ENCODE measurements at places on chromosomes 7 and 10.

GRCh38 chr10:44674536-44675386 is 236.4 kb upstream of the TMEM72 start:
- no peak for DNase-seq

GRCh38 chr10:76918106-76918505 is 719.5 kb downstream of the KCNMA1 start:
- no peak for DNase-seq

GRCh38 chr10:18100669-18101068 is 39.6 kb upstream of the CACNB2 start:
- no peak for DNase-seq

GRCh38 chr10:118569241-118569881 is 26.1 kb downstream of the PRLHR start:
- no peak for DNase-seq

DNA sequence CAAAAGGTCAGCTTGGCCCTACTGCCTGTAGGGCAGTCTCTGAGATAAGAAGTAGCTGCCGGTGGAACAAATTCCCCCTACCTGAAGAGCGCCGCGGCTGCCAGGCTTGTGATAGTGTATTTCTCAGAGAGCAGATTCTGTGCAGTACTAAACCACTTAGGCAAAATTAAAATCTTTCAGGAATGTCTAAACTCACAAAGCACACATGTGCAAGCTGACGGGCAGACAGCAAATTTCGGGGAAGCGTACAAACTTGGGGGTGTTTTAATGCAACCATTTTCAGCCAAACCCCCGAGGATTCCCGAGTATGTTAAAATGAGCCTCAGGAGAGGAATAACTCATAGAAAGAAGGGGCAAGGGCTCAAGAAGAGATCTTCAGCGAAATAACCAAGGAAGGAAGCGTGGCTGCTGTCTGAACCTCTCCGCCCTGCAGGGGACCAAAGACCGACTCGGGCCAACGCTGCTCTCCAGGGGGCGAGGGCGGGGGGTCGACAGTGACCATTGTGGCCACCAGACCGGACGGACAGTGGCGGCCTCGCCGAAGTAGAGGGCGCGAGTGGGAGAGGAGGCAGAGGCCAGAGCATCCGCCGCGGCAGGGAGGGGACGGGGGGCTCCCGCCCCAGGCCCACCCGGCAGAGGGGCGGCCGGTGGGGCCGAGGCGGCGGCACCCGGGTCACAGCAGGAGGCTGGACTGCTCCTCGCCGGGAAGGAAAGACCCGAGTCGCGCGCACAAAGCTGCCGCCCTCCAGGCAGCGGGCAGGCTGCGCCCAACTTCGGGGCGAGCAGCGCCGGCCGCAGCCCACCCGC is 819 bp downstream of the HYCC1 start:
- DNase-seq = no peak

GRCh38 chr10:88472540-88472939 is 110.6 kb downstream of the RNLS start:
- DNase-seq = no peak

DNA sequence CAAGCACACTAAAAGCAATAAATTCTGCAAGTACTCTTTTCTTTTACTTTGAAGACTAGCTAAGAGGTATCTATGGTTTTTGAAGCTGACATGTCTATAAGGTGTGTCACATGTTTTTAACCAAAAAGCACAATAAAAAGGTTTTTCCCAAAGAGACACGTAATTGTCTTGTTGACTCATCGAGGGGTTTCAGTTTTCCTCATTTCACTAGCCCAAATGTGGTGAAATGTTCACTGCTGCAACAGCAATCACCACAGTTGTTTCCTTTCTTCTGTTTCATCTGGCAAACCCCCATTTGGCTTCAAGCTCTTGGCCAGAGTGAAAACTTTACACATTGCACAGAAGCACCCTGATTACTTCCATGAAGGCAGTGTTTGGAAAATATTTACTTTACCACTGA is 3.8 kb upstream of the HOXA4 start:
- DNase-seq = no peak

GRCh38 chr7:22565315-22565811 is 65.4 kb upstream of the STEAP1B start:
- DNase-seq = no peak

- DNase-seq = no peak
These were observed 97.3 kb downstream of the CCDC71L start for GRCh38 chr7:106563466-106564150.

GRCh38 chr10:103869336-103869735 is 14.0 kb upstream of the SH3PXD2A start:
- no peak for DNase-seq

- no peak for DNase-seq
These were observed 109.2 kb downstream of the PIP4K2A start for GRCh38 chr10:22605168-22605567.

DNA sequence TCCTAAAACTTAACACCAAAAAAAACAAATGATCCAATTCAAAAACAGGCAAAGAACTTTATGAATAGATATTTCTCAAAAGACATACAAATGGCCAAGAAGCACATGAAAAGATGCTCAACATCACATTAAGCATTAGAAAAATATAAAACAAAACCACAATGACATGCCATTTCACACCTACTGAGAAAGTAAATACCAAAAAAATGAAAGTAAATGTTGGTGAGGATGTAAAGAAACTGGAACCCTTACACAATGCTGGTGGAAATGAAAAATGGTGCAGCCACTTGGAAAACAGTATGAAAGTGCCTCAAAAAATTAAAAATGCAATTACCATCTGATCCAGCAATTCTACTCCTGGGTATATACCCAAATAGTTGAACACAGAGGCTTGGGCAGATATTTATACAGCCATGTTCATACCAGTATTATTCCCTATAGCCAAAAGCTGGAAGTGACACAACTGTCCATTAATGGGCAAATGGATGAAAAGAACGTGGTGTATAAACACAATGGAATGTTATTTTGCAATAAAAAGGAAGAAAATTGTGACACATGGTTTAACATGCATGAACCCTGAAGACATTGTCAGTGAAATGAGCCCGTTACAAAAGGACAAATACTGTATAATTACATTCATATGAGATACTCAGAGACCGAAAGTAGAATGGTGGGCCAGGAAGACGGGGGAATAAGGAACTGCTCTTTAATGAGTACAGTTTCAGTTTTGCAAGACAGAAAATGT is 89.0 kb downstream of the JMJD1C start:
- DNase-seq = no peak

GRCh38 chr10:68179016-68179415 is 52.9 kb downstream of the ATOH7 start:
- no peak for DNase-seq
